Activated CD8-positive, alpha-beta memory T cell treated with anti-CD3 and anti-CD28 coated beads for 24 hours (primary cell): ENCODE measurements at places on chromosomes 1 and 21.

- DNase-seq: no peak
These were observed 118.8 kb downstream of the SIPA1L2 start for GRCh38 chr1:232511172-232511571.

- no peak for DNase-seq
These were observed 6.7 kb downstream of the PHGDH start for GRCh38 chr1:119718409-119718808.

DNA sequence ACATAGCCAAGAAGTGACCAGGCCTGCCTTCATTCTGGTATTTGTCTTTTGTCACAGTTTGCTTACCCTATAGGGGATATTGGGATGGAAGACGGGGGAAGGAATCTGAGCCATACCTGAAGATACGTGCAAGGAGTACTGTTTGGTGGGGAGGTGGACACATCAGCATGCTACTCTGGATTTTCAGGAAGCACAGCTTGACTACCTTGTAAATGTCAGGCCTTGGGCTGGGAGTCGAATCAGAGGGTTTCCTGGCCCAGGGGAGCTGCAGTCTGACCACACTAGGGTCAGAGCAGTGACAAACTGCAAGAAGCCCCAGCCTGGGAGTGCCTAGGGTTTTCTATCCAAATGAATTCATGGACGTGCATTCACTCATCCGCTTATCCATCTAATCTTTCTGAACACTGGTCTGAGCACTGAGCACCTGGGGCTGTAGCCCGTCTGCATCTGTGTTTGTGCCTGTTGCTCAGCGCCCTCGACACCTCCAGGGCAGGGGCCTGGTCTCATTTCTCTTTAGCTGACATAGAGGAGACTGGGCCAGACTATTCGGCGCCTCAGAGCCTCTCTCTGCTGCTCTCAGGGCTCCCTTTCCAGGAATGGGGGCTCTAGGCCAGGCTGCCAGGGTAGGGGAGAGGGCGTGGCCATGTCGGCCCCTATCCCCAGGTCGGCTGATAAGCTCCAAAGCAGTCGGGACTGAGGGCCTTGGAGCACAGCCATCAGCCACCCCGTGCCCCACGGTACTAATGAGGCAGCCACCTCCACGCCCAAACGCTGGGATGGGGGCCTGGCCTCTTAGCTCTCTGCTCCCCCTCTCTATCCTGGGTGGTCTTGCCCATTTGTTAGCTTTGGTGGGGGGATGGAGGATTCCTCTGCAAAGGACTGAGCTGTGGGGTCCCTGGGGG is 47.0 kb upstream of the SLC2A1 start:
- no peak for DNase-seq

- no peak for DNase-seq
These were observed 65.8 kb upstream of the DIP2A start for GRCh38 chr21:46392921-46393320.

DNA sequence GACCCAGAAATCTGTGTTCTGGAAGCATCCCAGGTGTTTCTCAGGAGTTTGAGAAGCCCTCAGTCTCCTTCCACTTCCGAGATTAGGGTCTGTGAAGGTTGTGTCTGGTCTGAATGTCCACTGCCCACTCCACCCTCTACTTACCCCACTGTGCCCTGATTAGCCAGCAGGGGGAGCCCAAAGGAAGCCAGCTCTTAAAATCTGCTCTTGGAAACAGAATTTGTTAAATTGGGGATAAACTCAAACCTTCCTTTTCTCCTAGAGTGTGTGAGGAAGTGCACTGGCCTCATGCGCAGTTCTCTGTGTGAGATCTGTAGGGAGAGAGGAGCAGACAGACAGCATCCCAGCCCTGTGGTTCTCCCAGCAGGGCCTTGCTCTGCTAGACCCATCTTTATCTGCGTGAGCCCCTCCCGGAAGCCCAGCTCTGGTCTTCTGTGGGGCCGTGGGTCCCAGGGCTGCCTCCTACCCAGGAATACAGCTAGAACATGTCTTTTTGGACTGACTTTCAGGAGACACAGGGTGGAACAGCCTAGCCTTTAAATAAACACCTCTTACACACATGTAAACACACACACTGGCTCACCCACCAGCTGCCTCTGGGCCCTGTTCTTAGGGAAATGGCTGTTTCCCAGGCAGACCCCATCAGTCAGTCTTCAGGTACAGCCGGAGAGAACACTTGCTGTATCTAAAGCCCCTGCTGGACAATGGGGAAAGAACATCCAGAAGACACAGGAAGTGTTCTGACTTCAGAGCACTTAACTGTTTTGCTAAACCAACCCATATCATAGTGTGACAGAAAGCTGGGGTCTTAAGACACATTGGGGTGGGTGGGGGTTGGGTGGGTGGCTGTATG is 52.2 kb downstream of the SMYD2 start:
- peak; percentile 67 for DNase-seq

- DNase-seq: no peak
These were observed 110.4 kb downstream of the PTPRC start for GRCh38 chr1:198749279-198749678.

- DNase-seq: no peak
These were observed 55.7 kb downstream of the PLEKHA6 start for GRCh38 chr1:204304067-204304466.

DNA sequence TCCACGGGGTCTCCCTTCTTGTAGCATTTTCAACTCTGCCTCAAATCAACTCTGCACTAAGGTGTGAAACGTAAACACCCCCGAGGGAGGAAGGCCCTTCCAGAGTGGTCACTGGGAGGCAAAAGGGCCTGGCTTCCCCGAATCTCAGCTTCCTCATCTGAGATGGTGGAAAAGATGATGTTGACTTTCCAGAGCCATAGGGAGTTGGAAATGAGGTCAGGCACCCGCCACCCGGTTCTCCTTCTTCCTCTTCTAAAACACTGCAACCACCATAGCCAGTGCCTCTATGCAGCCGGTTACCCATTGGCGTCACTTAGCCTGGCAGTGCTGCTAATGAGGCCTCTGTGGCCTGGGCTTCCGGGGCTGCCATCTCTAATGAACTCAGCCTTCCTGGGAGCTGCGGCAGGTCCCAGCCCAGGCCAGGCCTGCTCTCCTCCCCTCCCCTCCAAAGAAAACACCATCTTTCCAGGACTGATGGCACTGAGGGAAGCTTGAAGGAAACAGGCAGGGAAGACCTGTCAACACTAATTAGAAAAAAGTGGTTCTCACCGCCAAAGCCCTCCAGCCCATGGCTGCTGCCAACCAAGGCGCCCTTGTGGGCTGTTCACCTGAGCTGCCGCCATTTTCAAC is 175.0 kb downstream of the KAZN start:
- DNase-seq: no peak

- DNase-seq: no peak
These were observed 89.3 kb upstream of the TMPRSS2 start for GRCh38 chr21:41597227-41597626.

- no peak for DNase-seq
These were observed 115.4 kb upstream of the EDN2 start for GRCh38 chr1:41599912-41600311.

GRCh38 chr1:94654031-94654430 is 112.5 kb upstream of the F3 start:
- DNase-seq: no peak

GRCh38 chr1:226223786-226224244 is 351 bp downstream of the MIXL1 start:
- peak; percentile 65 for DNase-seq

DNA sequence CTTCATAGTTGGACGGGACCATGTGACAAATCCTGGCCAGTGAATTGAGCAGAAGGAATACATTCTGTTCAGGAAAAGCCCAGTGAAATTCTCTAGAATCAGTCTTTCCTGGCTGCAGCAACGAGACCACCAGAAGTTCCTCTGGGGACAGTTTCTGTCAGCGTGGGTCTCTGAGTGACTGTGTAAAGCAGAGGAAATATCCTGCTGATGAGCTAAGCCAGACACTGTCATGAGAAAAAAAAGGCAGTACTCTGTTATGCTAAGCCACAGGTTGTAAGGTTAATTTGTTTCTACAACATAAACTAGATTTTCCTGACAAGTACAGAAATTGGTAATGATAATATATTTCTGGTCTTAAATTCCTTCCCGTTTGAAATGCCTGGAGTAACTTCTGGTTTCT is 664.4 kb downstream of the LMO4 start:
- no peak for DNase-seq

- no peak for DNase-seq
These were observed 2.1 kb downstream of the KLHL21 start for GRCh38 chr1:6600410-6601048.

GRCh38 chr1:107649023-107649422 is 316.0 kb downstream of the VAV3 start:
- no peak for DNase-seq

DNA sequence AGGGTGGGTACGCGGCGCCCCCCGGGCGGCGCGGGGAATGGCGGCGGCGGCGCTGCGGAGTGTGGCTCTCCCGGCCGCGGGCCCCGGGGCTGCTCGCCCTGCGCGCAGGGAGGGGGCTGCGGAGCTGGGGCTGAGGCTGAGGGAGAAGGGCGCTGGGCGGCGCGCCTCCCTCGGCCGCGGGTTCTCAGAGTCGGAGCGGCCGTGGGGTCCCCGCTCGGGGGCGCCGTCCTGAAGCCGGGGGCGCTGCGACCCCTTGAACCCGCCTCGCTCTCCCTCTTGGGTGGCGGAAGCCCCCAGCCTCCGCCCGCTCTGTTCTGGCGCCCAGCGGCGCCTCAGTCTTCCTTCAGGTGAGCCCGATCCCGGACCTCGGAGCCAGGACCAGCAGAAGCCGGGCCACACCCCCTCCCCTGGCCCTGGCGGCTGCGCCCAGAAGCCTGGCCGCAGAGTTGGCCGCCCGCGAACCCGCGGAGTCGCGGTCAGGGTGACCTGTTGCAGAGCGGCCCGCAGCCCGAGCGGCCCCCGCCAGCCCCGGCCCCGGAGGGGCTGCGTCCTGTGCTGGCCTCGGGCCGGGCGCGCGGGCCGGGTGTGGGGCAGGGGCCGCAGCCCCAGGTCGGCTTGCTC is 532 bp downstream of the RALGPS2 start:
- DNase-seq: peak; percentile 73

DNA sequence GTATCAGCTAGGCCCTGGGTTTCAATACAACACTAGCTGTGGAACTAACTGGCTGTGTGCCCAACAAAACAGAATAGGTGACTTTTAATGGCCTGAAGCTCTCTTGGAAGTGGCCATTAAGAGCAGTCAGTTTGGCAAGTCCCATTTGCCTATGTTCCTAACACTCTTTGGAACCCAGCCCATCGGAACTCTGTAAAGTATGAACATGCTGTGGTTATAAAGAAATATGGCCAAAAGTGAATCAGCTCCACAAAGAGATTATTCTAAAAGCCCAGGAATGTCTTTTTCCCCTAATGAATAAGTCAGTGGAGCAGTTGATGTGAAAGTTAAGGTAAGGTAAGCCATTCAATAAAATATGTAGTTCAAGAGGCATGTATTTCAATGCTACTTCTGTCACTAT is 223.7 kb upstream of the ADAMTS5 start:
- no peak for DNase-seq

- peak; percentile 65 for DNase-seq
These were observed 43.3 kb upstream of the LPAR3 start for GRCh38 chr1:84936116-84936810.

DNA sequence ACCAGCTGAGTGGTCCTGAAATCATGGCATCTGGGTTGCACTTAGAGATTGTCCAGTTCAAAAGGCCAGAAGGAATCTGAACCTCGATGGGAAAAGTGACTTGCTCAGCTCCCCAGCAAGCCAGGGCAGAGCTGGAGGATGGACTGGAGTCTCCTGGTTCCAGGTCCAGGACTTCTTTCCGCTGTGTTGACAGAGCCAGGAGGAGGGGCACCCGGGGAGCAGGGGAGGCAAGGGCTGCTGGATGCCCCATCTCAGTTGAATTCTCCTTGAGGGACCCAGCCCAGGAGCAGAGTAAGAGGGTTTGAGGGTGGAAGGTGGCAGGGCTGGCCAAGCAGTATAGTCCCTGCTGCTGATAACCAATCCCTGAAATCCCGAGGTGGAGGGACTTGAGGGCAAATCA is 2.4 kb upstream of the ALPL start:
- no peak for DNase-seq

DNA sequence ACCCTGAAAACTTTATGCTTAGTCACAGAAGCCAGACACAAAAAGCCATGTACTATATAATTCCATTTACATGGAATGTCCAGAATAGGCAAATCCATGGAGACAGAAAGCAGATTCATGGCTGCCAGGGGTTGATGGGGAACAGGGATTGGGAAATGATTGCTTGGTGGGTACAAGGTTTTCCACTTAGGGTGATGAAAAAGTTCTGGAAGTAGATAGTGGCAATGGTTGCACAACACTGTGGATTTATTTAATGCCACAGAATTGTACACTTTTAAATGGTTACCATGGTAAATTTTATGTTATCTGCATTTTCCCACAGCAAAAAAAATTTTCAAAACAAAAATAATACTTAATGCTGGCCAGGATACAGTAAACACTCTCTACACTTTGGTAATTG is 40.6 kb downstream of the ENAH start:
- no peak for DNase-seq

DNA sequence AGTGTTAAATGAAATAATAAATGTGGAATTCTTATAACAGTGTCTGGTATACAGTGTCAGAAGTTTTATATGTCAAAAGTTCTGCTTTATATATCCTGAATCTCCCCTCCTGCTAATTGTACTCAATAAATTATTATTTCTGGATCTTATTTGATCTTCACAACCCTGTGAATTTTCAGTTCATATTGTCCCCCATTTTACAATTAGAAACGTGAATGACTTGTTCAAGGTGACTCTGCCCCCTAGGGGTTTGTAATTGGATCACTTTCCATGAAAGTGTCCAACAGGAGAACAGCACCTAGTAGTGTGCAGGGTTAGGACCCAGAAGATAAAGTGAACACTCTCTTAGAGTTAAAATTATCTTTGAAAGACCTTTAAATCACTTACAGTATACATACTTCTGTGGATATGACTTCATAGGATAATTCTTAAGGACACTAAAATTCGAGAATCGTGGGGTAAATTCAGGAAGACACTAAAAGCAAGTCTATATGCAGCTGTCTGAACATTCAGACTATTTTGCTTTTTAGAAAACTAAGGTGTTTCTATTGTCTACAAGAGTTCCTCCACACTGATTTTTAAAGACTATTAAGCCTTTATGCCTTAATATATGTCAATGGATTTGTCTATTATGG is 4.5 kb upstream of the DDR2 start:
- no peak for DNase-seq

DNA sequence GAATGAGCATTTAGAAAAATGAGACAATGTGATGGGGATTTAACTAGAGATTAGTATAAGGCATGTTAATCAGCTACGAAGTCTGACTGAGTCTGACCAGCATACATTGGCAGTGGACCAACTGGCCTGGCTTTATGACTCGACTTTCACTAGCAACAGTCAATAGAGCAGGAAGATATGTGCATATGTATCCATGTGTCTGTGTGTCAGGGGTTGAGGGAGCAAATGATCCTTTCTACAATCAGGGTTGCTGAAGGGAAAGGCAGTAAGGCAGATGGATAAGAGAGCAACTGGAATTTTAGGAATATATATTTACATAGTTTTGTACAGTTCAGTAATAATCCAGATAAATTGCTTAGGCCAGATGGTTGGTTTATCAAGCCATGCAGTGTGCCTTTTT is 645.6 kb downstream of the PLA2G4A start:
- no peak for DNase-seq
